ENCODE measurements at places on chromosomes 16 and 17.

GRCh38 chr16:55102077-55102476 lies 171.4 kb downstream of the IRX5 start:
- DNase-seq, result no peak

- DNase-seq, result no peak
These were observed 8.0 kb downstream of the TBC1D24 start for GRCh38 chr16:2482708-2483534.

DNA sequence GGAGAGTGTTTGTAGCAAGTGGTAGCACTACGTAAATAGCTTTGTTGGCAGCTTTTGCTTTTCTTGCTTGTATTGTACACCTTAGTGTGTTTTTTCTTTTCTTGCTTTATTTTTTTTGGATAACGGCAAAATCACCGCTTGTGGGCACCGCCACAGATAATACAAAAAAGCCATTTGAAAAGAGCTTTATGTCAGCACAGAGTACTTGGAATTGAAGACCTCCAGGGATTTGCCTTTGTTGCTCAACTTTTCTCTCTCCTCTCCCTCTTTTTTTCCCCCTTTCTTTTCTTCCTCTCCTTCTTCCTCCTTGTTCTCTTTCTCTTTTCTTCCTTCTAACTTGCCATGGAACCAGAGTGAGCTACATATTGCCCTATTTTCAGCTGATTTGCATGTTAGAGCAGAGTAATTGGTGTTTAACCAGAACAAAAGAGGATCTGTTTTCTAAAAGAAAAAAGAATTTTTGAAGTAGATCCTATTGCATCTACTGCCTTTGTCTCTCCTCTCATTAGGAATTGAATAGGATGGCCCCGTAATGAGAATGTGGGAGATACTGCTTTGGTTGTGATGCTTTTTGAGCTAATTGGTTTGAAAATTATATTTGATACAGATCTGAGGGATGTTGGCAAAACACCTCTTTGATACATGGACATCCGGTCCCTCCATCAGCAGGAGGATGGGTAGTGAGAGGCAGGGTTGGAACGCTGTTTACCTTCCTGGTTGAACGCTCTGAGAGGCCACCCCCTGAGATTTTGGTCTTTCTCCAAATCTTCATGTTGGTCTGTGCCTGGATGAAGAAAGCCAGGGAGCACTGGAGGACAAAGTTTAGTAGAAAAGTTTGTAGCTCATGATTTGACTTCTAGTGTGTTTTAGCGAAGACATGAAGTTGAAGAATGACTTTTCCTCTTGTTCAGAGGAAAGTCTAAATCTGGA lies 85.6 kb downstream of the MSI2 start:
- no peak for DNase-seq

DNA sequence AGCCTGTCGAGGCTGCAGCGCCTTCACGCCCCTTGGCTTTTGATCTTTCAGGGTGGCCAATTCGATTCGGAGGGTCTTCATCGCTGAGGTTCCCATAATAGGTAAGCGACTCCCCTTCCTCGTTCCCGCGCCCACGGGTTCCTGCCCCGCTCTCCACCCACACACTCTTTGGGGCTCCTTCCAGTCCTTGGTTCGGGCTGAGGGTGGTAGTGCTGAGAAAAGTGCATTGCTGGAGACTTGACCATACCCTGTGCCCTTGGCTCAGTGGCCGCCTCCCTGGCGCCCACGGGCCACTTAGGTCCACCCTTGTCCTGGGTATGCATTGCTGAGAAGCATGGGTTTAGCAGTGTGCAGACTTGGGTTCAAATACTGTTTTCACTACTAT lies 491 bp downstream of the POLR2C start:
- no peak for DNase-seq

DNA sequence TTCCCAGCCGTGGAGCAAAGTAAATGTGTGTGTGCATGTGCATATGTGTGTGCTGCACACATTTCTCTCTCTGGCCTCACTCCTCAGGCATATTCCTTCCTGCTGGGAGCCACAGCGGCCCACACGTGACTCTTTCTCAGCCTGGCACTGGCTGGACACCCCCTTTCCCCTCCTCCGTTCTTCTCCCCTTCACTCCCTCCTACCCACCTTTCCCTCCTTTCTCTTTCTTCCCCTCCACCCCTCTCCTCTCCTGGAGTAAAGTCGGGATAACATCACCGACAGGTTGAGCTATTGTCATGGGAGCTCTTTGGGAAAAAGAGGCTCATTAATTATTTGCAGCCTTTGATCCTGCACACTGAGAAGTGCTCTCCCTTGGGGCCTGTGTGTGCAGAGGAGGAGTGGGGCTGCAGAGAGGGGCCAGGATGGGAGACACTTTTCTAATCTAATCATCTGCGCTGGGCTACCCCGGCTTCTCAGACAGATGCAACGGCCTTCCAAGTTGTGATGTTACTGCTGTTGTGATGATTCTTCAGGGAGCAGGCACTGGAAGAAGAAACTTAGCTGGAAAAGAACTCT lies 126.3 kb upstream of the HSBP1 start:
- DNase-seq, result no peak
